ENCODE measurements at places on chromosomes 11 and 22.
A peak's percentile ranks its signal among the peaks of the same experiment; 100 is the strongest.

- DNase-seq: peak; percentile 64
Measured at GRCh38 chr11:123103326-123103980, 41.5 kb upstream of the HSPA8 start.

- DNase-seq: no peak
Measured at GRCh38 chr11:8239536-8240228, 24.0 kb downstream of the LMO1 start.

- peak; percentile 77 for DNase-seq
Measured at GRCh38 chr11:120210626-120211521, at the start of gene OAF. Gene OAF, plus strand, starts transcription at chr11:120211032. Its CDS starts 248 bp downstream, at chr11:120211280.

DNA sequence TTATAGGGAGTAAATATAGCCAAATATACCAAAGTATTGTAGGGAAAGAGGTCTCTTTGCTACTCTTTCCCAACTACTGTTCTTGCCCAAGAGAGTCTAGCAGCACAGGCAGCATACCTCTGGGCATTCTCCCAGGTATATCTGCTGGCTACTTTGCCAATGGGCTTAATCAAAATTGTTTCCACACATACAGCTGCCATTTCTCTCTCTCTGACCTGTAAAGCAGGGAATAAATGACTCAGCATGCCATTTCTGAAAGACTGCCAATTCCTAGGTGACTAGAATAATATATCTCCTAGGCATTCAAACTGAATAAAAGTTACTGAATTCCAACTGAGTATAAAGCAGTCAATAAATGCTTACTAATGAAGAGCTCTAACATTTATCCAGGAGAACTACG, 44.6 kb downstream of the RDX start:
- no peak for DNase-seq

- no peak for DNase-seq
Measured at GRCh38 chr11:43685440-43685839, 4.9 kb downstream of the HSD17B12 start.

DNA sequence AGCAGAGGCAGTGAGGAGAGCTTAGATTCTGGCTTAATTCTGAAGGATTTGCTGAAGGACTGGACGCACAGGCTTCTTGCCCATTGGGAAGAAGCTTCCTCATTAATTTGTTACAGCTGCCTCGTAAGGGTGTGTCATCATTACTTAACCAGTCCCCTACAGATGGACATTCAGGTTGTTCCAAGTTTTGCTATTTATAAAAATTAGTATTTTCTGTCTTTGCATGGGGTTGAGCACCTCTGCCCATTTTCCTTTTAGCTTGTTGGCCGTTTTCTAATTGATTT, 38.1 kb downstream of the CAPN1 start:
- no peak for DNase-seq

GRCh38 chr11:121141066-121141465, 40.0 kb downstream of the TECTA start:
- no peak for DNase-seq

DNA sequence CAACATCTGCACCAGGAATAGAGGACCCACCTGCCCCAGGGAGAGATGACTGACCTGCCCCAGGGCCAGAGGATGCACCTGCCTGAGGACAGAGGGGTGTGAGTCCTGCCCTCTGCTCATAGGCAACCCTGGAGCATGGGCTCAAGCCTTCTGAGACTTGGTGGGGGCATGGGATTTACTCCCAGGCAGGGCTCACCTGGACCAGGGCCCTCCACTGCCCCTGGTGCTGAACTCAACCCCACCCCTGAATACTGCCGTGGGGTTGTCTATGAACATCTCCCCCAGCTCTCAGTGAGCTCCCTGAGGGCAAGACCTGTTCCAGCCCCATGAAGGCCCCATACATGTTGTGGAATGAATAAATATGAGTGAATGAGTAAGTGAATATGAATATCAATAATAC, 33.8 kb upstream of the MUC5AC start:
- DNase-seq: no peak

GRCh38 chr11:119316016-119316728, 758 bp downstream of the MCAM start:
- no peak for DNase-seq

- no peak for DNase-seq
Measured at GRCh38 chr11:16987205-16987568, 27.0 kb downstream of the PLEKHA7 start.

DNA sequence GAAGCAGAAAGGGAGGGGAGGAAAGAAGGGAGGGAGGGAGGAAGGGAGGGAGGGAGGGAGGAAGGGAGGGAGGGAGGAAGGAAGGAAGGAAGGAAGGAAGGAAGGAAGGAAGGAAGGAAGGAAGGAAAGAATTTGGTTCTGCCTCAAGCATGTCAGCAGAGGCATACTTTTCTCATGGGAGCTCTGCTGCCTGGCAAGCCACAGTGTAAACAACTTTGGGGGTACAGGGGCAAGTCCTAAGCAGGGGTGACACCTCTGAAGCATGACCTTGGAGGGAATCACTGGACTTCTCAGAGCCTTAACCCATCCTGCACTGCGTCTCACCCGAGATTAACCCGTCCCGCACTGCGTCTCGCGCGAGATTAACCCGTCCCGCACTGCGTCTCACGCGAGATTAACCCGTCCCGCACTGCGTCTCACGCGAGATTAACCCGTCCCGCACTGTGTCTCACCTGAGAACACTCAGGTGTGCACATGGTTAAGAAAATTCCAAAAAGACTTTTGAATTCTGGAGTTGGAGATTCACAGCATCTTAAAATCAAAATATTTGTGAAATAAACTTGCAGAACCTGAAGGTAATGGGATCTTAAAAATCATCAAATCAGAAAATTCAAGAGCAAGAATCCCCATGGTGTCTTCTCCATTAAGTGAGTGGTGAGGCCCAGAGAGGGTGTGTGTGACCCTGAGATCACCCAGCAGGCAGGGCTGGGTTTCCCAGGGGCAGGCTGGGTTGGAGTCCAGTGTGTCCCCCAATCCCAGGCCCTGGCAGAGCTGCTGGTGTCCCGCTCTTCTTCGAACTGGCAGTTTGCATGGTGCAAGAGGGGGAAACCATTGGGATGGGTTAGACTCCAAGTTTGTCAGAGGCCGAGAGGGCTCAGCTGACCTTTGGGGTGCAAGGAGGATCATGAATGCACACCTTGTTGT, 190.4 kb downstream of the MN1 start:
- no peak for DNase-seq

Data from activated effector memory CD4-positive, alpha-beta T cell treated with anti-CD3 and anti-CD28 coated beads, Interleukin-2, amount 50 U/mL, for 16 hours (primary cell).